ENCODE measurements at places on chromosomes 5 and 9.

- DNase-seq: no peak
These were observed 83.7 kb downstream of the SERINC5 start for GRCh38 chr5:80172067-80172695.

DNA sequence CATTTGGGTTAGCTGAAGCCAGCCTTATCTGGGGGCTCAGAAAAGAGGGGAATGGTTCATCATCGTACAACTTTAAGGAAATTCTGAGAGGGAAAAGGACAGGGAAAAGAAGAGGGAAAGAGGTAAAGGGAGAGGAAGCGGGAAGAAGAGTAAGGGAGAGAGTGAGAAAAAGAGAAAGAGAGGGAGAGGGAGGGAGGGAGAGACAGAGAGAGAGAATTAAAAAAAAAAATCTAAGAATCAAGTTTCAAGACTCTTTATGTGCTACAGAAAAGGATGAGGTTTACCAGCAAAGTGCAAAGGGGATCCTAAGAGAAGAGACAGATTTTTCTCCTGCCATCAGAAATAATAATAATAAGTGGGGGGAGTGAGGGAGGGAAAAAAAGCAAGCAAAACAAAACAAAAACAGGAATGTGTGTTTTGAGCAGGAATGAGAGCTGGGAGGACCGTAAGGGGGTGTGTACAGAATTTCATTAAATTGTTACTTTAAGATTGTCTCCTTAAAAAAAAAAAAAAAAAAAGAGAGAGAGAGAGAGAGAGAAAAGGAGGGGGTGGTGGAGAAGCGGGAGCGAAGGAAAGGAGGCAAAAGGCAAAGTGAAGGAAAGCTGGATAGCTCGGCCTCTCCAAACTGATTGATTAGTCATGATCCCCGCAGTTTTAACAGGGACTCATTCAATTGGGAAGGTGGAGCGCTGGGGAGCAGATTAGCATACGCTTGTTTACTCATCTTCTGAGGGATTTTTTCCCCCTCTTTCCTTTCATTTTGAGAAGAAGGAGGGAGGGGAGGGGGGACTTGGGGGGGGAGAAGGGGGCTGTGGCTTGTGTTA is 438 bp upstream of the PAPPA start:
- DNase-seq: no peak

DNA sequence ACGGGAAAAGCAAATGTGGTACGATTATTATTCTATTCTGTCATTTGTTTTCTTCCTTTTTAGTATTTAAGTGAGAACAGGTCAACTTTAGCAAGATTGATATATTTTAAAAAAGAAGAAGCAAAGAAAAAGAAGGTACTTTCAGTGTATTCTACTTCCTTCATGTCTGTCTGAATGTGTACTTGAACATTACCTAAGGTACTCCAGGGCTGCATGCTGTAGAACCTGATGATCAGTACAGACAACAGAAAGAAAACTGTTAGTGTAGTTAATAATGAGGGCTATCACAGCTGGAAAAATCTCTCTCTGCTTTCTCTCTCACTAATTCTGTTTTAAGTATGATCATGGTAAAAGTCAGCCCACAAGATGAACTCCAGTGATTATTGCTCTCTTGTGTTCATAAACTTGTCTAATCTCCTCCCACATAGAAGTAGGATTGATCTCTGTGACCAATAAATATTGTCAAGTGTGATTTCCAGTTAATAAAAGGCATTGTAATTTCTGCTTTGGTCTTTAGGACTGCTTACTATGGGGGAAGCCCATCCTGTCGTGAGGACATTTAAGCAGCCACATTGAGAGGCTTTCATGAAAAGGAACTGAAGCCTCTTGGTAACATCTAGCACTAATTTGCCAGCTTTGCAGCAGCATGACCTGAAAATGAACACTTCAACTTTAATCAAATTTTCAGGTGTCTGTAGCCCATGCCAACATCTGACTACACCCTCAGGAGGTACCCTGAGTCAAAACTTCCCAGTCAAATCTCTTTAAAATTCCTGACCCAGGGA is 864.0 kb upstream of the ACO1 start:
- no peak for DNase-seq

- DNase-seq: no peak
These were observed 1.7 kb downstream of the PALM2AKAP2 start for GRCh38 chr9:109781541-109782197.

GRCh38 chr5:119343766-119344165 is 12.1 kb upstream of the TNFAIP8 start:
- DNase-seq: no peak

- no peak for DNase-seq
These were observed 12.8 kb upstream of the VAV2 start for GRCh38 chr9:134004881-134005280.

GRCh38 chr5:62134811-62135210 is 171.2 kb upstream of the KIF2A start:
- no peak for DNase-seq

GRCh38 chr9:107530679-107531078 is 41.1 kb upstream of the KLF4 start:
- no peak for DNase-seq

- DNase-seq: no peak
These were observed 34.3 kb downstream of the NACC2 start for GRCh38 chr9:136060671-136061371.

GRCh38 chr9:135516132-135516860 is 4.9 kb upstream of the LCN1 start:
- no peak for DNase-seq

GRCh38 chr5:162654661-162655405 is 587.3 kb downstream of the GABRG2 start:
- DNase-seq: no peak

GRCh38 chr5:157494178-157494832 is 34.3 kb downstream of the NIPAL4 start:
- DNase-seq: no peak

Data from stimulated activated CD4-positive, alpha-beta T cell treated with anti-CD3 and anti-CD28 coated beads, TNF-alpha, amount 100 ng/mL, for 4 hours (primary cell).